ENCODE measurements at places on chromosomes 7 and 10.

GRCh38 chr7:44977304-44977958, 1.4 kb downstream of the MYO1G start:
- no peak for DNase-seq

GRCh38 chr7:91407942-91408341, 143.7 kb downstream of the FZD1 start:
- DNase-seq = no peak

- DNase-seq = no peak
Observed at GRCh38 chr10:85317827-85318226, 989.4 kb downstream of the CCSER2 start.

- DNase-seq = peak; percentile 79
Observed at GRCh38 chr7:33807779-33808482, 97.4 kb upstream of the BMPER start.

DNA sequence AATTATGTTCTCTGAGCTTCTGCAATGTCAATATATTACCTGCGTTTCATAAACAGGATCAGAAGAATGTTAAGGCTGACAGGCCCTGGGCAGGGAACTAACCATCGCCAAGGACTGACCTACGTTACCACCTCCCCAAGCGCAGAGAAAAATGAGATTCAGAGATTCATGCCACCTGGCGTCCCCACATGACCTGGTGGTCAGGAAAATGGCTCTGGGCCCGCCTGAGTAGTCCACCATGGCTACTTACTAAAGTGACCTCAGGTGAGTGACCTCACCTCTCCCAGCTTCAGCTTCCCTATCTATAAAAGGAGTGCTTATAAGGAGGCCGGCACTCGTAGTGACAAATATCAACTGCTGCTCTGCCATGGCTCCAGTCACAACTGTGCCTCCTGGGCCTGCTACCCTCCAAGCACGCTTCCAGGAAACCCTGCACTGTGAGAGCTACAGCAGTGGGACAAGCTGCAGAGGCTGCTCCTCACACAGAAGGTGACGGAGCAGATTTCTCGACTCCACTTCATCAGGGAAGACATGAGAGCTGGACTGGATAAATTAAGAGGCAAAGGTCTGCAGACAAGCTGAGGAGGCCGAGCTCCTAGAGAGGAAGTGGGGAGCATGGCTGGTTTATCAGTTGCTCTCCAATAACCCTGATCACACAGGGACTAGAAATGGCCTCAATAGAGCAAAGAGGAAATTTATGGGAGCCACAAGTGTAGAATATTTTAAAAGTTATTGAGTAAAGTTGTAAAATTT, 103.0 kb downstream of the RNF216 start:
- no peak for DNase-seq

DNA sequence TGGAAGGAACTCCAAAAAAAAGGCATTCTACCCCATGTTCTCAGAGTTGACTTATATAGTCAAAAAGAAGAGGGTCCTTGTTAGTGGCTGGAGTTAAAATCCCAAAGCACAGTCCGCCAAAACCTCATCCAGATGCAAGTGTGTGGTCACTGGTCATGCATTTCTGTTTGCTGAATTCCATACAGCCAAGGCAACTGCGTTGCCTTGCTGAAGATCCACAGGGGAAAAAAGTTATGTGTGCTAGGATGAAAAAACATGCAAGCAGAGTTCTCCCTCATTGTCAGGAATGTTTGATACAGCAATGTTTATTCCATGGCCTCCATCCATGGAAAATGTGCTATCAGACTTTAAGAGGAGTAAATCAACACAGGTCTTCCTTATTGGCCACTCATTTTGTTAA, 213.1 kb downstream of the CREB5 start:
- DNase-seq = no peak

DNA sequence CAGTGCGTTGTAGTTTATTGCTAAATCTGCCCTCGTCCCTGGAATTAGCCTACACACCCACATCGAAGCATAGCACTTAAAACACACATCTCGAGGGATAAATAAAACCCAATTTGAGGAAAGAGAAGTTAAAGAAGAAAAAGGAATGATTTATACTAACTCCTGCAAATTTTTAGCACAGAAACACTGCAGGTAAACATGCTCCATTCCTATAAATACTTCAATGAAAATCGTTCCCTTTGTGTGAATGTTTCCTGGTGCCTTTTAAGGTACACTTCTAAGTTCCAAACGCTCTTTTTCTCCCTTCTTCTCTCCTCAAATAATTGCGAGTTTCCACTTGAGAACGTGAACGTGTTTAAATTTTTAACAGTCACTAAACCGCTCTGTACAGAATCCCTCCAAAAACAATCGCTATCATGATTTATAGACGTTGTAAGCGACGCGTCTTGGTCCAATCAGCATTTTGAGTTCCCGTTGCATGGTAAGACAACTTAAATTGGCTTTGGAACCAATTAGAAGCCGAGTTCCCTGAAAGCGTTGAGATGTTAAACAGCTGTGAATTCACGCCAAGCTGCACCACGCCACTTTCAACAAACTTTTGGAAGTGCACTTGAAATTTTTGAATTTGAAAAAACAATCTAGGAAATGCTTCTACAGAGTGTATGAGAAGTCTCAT, 12.5 kb upstream of the EBLN1 start:
- no peak for DNase-seq

DNA sequence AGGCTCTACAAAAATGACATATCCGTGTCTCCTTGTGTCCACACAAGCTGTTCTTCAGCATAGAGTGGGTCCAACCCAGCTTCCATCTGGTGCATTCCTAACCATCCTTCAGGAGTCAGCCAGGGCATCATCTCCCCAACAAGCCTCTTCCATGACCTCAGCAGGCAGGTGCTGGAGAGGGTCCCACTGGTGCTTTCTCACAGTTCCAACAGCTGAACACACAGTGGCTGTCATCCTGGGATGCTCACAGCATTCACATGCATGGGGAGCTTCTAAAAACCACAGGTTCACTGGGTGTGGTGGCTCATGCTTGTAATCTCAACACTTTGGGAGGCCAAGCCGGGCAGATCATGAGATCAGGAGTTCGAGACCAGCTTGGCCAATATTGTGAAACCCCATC, 6.4 kb upstream of the CYP3A4 start:
- DNase-seq = no peak

DNA sequence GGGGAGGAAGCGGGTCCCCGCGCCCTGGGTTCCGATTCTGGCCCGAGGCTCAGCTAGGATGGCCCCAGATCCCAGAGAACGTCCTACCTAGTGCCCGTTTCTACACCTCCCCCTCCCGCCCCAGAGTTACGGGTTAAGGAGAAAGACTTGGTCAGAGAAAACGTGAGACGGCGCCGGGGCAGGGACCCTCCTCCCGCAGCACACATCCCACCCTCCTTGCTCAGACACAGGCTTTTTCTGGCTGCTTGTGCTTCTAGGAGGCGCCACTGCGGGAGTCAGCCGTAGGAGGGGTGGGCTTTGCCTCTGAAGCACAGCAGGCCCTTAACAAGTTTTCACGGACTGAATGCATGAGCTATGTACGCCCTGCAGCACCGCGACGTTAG, 104.9 kb upstream of the LEP start:
- no peak for DNase-seq

DNA sequence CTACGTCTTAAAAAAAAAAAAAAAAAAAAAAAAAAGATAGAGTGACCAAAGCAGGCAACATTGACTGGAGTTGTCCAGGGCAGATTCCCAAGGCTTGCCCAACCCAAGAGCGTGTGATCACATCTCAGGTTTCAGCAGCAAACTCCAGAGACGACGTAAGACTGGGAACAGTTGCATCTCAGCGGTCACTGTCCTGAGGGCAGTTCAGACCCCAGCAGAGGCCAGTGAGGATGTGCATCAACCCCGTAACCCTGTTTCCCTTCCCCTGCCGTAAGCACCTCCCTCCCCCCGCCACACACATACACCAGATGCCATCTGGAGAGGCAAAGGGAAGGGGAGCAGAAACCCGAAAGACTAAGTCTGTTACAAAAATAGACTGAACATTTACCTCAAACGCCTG, 19.3 kb upstream of the TOMM7 start:
- DNase-seq = no peak

DNA sequence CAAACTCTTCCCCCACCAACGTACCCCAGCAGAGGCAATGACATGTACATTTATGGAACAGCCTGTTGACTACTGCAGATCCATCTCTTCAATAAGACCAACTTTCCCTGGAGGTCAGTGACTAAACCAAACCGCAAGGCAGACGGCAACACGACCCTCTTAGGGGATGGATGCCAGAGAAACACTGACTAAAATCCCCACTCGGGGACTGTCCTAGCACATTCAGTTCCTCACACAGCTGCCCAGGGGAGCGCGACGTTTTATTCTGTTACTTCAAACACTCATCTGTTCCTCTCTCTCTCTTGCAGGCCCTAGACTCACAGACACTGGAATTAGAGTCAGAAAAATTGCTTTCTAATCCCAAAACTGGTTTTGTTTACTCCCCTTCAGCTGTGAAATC, 146.5 kb upstream of the PRSS1 start:
- DNase-seq = no peak

DNA sequence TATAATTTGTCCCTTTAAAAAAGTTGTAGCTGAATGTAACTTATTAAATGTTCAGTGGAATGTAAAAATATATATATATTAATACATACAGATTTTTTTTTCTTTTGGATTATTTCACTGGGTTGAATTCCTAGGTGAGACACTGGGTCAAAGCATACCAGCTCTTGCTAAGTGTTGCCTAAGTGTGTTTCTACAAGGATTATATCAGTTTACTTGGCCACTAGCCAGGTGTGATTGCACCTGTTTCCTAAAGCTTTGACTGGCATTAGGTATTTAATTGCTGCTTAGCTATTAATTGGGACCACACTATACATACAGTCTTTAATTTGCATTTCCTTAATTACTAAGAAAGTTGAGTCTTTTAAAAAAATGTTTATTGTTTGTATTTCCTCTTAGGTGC, 5.5 kb upstream of the ELOVL3 start:
- no peak for DNase-seq

- no peak for DNase-seq
Observed at GRCh38 chr10:85105614-85106255, 777.3 kb downstream of the CCSER2 start.

DNA sequence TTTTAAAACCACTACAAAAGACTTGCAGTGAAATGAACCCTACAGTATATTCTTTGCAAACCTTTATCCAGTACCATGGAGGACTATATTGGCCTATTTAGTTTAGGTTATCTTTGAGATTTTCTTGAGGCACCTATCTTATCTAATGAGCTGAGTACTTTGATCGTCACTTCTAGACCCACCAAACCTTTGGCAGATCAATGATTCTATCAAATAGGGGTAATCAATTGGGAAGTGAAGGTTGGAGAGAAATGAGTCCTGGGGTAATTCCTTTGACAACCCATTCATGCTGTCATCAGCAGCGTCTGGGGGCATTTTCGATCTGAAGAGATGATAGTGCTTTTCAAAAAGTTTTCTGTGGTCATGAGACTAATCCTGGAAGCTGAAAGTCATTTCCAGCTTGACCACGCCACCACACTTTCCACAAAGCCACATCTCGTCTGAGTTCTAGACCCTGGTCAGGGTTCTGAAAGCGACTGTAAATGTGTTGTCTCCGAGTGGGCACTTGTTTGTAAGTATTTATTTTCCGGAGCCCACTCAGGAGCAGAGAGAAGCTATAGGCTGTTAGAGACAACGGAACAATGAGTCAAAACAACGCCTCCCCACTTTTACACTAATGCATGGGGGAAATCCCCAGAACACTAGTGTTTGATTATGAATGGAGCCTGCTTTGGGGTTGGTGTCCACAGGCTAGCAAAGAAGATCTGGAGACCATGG, 4.8 kb downstream of the EGR2 start:
- no peak for DNase-seq

DNA sequence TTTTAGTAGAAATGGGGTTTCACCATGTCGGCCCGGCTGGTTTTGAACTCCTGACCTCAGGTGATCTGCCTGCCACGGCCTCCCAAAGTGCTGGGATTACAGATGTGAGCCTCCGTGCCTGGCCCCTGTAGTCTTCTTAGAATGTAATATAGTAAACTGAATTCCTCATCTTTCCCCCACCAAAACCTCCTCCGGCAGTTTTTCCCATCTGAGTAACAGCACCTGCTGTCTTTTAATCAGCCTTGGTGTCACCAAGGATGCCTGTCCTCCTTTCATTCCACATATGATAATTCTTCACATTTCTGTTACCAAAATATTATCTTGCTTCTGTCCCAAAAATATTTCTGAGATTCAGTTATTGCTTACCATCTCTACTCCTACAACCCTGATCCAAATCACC, 80.2 kb downstream of the ZEB1 start:
- DNase-seq = no peak

GRCh38 chr10:132522521-132523411, 14.8 kb upstream of the INPP5A start:
- no peak for DNase-seq

GRCh38 chr7:841943-842342, 9.7 kb downstream of the SUN1 start:
- DNase-seq = no peak

- DNase-seq = peak; percentile 34
Observed at GRCh38 chr10:45425621-45426563, 51.9 kb downstream of the ALOX5 start.
